ENCODE measurements at places on chromosomes 12 and 14.

- DNase-seq = no peak
- no peaks in the 10 kb centered on the region for H3K27me3 ChIP-seq
- H3K4me1 ChIP-seq = no peaks in the 10 kb centered on the region
- H3K36me3 ChIP-seq = no peaks in the 10 kb centered on the region
These were observed 268.9 kb upstream of the ATP2B1 start for GRCh38 chr12:89977405-89978085.

DNA sequence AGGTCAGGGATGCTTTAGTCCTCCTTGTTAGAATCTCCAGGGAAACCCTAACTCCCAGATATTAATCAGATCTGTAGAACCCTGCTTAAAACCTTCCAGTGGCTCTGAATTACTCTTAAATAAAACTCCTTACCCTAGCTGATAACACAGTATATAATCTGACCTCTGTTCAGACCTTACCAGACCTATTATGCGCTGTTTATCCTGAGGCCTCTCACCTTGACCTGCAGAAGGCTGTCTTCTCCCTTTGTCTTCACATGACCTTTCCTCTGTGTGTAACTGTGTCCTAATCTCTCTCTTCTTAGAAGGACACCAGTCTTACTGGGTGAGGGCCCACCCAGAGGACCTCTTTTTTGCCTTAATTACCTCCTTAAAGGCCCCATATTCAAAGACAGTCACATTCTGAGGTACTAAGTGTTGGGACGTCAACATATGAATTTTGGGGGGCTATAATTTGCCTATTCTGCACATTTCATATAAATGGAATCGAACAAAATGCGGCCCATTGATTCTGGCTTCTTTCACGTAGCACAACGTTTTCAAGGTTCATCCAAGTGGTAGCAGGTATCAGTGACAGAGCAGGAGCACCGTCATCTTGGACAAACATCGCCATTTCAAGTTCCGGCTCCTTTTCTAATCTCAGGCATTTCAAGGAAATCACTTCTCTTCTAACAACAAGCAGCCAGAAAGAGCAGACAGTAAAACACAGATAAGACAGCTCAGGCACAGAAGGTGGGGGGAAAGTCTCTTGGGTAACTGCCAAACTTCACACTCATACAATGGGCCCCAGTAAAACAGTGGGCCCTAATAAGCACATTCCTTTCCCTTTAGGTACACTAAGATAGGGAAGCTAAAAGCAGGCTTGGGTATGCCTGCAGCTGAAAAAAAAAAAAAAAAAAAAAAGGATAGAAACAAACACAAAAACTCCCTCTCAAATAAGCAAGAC is 200.2 kb upstream of the NUDT4 start:
- H3K27me3 ChIP-seq = no peaks in the 10 kb centered on the region
- no peak overlapping the region for H3K4me3 ChIP-seq
- H3K36me3 ChIP-seq = no peaks in the 10 kb centered on the region
- no peak overlapping the region for H3K27ac ChIP-seq

DNA sequence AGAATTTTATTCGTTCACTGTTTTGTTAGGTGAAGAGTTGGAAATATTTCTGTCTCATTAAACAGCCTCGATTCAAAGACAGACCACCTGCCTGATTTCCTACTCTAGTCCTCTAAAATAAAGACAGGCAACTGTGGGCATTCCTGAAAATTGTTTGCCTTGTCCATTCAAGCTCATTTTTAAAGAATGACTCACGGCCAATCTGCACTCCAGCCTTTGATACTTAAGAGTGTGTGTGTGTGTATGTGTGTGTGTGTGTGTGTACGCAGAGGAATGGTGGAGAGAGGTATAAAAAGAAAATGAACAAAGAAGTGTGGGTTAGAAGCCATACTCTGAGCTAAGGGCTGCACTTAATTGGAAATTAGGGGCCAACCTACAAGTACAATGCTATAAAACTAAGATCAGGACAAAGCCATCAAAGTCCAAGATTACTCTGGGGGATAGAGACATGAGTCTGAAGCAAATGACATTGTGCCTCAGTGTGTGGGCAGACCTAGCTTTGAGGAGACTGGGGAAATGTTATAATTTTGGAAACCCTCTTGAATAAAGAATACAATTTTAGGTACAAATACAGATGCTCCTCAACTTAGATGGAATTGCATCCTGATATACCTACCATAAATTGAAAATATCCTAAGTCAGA is 45.6 kb upstream of the SOCS2 start:
- no peaks in the 10 kb centered on the region for H3K4me1 ChIP-seq
- H3K27ac ChIP-seq = no peak overlapping the region
- H3K27me3 ChIP-seq = no peaks in the 10 kb centered on the region

- no peaks in the 10 kb centered on the region for H3K36me3 ChIP-seq
- no peaks in the 10 kb centered on the region for H3K27me3 ChIP-seq
- no peak overlapping the region for H3K4me3 ChIP-seq
- H3K27ac ChIP-seq = no peak overlapping the region
- DNase-seq = no peak
These were observed 34.0 kb downstream of the CIT start for GRCh38 chr12:119843100-119843499.

DNA sequence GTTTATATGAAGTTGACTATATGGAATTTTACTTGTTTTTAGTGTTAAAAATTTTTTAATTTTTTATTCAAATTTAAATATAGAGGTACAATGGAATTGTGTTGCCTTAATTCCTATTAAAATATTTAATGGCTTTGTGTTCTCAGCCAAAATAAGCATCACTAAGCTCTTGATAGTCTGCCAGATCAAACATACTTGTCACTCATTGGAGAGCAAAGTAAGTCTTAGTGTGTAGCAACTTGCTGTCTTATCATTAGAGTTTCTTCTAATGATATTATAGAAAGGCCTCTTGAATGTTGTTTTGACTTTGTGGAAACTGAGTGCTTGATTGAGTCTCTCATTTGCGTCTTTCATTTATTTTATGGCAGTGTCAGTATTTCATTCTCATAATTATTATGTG is 10.7 kb downstream of the SFSWAP start:
- DNase-seq = no peak
- H3K27ac ChIP-seq = no peak overlapping the region
- H3K4me3 ChIP-seq = no peak overlapping the region
- no peaks in the 10 kb centered on the region for H3K4me1 ChIP-seq
- H3K27me3 ChIP-seq = no peaks in the 10 kb centered on the region

GRCh38 chr12:104357421-104357952 is 53.9 kb downstream of the EID3 start:
- H3K27ac ChIP-seq = no peak overlapping the region
- H3K36me3 ChIP-seq = peaks cover 4% of the 10 kb centered on the region
- H3K4me3 ChIP-seq = no peak overlapping the region
- DNase-seq = no peak

DNA sequence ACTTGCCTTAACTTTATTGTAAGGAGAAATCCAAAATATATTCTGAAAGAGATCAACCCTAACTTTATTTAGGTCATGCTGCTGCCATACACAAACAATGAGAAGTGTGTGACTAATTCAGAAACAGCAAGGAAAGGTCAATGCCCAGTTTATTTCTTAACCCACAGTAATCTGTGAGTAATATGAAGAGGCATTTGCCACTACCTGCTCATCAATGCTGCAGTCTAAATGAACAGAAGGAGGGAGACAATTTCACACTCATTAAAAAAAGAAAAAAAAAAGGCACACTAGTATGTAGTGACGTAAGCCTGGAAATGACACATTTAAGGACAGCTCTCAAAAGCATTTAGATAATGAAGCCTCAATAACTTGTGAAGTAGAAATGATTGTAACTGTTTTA is 90.5 kb upstream of the FOXN3 start:
- no peak for DNase-seq
- no peaks in the 10 kb centered on the region for H3K36me3 ChIP-seq
- H3K4me3 ChIP-seq = no peak overlapping the region
- no peak overlapping the region for H3K27ac ChIP-seq

Measured in aorta (tissue), 5 donors.